Activated CD4-positive, alpha-beta T cell treated with anti-CD3 and anti-CD28 coated beads for 24 hours (primary cell): ENCODE measurements at places on chromosomes 12 and 14.

DNA sequence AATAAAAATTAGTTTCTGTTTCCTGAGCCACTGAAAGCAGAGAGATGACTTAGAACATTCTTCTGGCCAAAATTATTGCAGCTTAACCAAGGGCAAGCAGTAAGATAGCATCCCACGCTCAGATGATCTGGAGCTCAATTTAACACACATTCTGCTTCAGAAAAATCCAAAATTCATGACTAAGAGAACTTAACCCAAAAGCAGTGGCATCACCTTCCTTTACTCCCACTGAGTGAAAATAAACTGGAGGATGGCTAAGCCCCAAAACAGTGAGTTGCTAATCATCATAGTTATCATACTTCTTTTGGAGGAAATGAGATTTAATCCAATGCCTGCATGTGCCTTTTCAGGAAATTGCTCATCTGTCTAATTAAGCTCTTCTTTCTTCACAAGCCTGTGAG is 195.4 kb downstream of the DUSP6 start:
- DNase-seq, result no peak

GRCh38 chr12:39441963-39442830 is 723 bp downstream of the KIF21A start:
- peak; percentile 37 for DNase-seq

DNA sequence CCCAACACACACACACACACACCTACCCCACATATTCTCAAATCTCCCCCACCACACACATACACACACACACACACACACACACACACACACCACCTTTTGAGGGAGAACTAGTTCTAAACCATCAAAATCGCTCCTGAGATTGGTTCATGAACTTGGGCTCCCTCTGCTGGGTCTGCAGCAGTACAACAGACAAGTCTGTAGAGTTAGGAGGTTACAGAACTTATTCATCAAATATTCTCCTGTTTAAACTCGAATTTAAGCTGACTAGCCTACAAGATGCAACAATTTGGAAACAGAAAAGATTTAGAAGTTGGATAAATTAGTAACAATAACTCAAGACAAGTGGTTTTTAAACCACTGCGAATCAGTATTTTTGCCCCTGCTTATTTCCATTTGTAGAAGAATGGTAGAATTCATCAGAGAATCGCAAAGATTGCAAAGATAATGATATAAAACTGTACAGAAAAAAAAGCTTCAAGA is 136.4 kb upstream of the USP15 start:
- peak; percentile 9 for DNase-seq

DNA sequence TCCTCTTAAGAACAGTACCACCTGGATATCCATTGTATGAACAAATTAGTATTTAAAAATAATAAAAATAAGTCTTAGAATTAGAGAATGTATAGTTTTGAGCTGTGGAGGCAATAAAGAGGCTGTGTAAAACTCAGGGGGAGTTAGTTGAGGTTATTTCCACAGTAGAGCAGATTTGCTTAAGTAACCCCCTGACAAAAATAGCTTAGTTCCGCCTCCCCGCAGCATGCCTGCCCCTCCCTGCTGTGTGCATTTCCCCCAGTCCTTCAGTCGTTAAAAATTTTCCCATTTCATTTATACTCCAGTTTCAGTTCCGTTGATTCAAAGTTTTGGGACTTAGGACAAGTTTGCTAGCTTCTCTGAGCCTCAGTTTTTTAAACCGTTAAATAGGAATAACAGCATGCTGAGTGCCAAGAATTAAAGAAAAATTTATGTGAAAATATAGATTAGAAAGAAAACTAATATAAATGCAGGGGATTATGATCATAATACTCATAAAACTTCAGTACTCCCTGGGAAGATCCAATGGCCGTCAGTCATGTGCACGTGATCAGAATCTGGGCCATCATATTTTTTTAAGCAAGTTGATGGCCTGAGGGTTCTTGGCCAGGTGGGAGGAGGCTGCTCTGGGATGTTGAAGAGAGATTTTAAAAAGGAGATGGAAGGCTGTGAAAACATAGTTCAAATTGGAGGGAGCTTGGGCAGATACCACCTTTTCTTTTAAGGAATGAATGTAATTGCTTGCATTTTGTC is 14.5 kb upstream of the SLC38A2 start:
- DNase-seq, result no peak

DNA sequence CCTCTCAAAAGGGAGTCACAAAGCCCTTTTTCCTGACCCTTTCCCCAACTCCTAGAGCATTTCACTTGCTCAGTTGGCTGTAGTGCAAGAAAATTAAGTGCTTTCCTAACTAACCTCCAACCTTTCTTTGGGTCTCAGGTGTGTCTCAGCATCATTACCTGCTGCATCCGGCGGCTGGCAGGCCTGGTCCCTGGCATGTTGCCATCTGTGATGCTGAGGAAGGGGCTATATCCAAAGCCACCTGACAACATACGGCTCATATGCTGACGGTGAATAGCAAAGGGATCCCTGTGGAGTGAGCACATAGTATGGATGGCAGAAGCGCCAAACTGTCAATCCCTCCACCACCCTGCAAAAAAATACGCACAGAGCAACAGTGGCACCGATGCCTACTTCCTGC is 1.2 kb downstream of the MLF2 start:
- no peak for DNase-seq

- DNase-seq, result no peak
Measured at GRCh38 chr14:22233377-22233776, 355.6 kb downstream of the DAD1 start.

- DNase-seq, result no peak
Measured at GRCh38 chr14:61218767-61219166, 62.4 kb downstream of the TMEM30B start.

- DNase-seq, result no peak
Measured at GRCh38 chr12:119644930-119645329, 23.0 kb upstream of the PRKAB1 start.

- peak; percentile 56 for DNase-seq
Measured at GRCh38 chr14:100221533-100222223, 17.3 kb upstream of the YY1 start.

DNA sequence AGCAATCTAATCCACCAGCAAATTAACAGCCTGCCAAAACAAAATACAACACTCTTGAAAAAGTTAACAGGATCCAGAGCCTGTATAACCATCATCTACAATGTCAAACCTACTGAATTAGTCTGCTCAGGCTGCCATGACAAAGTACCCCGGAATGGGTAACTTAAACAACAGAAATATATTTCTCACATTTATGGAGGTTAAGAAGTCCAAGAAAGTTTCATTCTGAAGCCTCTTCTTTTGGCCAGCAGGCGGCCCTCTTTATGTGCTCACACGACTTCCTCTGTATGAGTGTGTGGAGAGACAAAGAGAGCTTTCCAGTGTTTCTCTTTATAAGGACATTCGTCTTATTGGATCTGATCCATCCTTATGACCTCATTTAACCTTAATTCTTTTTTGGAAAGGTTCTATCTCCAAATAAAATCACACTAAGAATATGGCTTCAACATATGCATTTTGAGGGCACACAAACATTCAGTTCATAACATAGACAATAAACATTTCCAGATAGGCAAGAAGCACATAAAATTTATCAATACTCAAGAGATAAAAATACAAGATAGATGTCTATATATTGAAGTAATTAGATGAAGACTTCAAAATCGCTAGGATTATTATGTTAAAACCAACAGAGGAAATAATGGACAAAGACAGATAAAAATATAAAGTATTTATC is 5.9 kb upstream of the RERG start:
- DNase-seq, result no peak

GRCh38 chr12:104957719-104958000 is 430 bp downstream of the SLC41A2 start:
- no peak for DNase-seq

DNA sequence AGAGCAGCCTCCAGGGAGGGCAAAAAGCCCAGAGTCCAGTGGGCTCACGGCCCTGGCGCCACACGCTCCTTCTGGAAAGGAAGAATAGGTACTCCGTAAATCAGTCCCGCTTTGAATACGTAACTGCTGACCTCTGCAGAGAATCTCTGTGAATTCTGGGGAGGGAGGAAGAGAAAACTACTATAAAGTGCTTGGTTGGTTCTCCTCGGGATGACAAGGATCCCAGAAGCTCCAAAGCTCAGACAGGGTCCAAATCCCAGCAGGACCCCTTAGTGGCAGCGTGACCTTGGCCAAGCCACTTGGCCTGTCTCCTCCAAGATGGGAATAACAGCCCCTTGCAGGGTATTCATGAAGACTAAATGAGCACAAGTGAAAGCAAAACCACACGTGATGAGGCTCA is 31.7 kb downstream of the ANO2 start:
- no peak for DNase-seq

DNA sequence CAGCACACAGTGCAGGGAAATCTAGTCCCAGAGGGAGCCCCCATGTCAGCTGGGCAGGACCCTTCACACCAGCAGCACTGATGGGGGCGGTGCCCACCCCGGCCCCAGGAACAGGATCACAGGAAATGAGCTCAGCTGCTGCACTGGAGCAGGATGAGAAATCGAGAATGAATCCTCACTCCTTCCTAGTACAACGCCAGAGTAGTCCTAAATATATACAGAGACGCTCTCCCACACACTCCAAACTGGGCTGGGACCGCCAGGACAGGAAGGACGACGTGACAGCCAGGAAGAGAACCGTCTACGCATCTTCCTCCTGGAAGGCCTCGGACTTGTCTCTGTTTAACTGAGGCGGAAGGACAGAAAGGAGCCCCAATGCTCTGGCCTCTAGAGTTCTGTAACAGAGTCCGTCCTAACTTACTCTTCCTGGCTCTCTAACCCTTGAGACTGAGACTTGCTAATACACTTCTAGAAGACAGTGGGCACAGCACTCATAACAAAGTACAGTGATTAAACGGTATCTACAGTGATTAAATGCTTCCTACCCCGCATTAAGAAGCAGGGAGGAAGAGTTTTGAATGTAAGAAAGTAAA is 33.4 kb downstream of the CDC42BPB start:
- no peak for DNase-seq

DNA sequence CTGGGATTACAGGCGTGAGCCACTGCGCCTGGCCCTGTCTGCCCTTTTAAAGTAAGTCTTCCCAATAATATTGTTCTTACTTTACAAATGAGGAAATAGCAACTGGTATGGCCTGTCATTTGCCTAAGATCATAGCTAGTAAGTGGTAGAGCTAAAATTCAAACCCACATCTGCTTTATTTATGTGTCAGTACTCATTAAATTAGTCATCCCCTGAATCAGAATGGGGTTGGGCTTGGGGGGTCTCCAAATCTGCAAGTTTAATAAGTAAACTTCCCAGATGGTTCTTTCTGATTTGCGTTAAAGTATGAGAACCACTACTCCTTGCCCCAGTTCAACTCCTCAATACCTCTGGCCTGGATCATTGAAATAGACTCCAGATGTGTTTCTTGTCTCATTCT is 96.2 kb downstream of the FAR2 start:
- DNase-seq, result no peak

DNA sequence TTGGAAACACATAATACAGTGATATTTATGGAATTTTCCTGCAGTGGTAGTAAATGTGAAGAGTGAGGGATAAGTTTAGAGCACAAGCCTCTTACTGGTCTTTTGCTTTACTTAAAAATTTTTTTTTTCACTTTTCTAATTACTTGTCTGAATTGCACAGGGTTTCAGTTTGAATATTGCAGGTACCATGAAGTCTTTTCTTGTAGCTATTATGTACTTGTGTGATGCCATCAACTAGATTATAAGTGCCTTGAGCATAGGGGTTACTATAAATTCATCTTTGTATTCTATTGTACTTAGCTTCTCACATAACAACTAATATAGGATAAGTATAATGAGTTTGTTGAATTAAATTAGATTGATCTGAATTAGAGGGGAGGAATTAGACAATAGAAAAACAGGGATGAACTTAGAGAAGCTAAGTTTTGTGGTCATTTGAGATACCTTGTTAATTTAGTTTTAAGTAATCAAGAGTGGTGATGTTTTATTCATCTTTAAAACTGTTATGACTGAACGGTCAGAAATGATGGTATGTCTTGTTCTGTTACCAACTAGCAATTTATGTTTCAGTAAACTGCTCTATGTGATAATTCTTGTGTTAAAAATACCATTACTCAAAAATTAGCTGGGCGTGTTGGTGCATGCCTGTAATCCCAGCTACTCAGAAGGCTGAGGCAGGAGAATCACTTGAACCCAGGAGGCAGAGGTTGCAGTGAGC is 42.1 kb downstream of the CCDC91 start:
- DNase-seq, result no peak

- no peak for DNase-seq
Measured at GRCh38 chr12:24798335-24798734, 150.6 kb downstream of the BCAT1 start.

- DNase-seq, result no peak
Measured at GRCh38 chr12:11543457-11544158, 105.9 kb upstream of the ETV6 start.

DNA sequence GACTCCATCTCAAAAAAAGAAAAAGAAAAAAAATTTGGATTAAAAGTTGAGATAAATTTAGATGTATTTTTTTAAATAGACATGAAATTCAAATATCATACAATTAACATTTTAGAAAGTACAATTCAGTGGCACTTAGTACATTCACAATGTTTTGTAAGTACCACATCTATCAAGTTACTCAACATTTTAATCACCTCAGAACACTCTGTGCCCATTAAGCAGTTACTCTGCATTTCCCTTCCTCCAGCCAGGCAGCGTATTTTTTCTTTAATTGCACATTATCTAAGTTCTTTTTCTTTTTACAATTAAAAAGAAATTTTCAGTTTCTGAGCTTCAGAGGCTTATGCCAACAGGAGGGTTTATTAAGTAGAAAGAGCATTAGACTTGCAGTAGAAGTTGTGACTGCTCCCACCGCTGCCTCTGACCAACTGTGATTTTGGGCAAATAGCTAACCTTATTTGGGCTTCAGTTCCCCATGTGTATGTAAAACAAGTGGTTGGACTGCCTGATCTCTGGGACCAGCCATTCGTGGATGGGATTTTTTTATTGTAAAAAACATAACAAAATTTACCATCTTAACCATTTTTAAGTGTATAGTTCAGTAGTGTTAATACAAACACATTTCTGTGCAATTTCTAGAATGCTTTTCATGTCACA is 65.7 kb downstream of the WNK1 start:
- no peak for DNase-seq

DNA sequence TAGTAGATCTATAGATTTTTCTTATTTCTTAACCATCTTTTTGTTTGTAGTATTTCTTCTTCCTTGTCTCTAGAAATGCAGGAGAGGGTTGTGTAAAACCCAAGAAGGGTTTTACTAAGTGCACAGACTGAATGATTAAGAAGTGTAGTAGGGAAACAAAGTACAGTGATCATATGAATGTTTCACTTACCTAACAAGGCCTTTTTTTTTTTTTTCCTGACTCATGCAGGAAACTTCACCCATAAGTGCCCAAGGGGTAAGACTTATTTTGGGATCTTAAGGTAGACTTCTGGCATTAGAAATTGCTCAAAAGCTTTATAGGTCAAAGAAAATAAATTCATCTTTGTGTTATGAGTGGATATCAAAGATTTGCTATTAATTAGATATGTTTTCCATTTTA is 10.2 kb downstream of the SCN8A start:
- DNase-seq, result no peak

- DNase-seq, result no peak
Measured at GRCh38 chr12:91819132-91819447, 326.6 kb downstream of the BTG1 start.

- no peak for DNase-seq
Measured at GRCh38 chr14:58138714-58139482, 13.1 kb downstream of the ARMH4 start.
